ENCODE measurements at places on chromosomes 4 and X.

GRCh38 chrX:79336869-79337815, 30.0 kb downstream of the ITM2A start:
- no peak for DNase-seq

GRCh38 chr4:40264995-40265909, 68.4 kb downstream of the RHOH start:
- no peak for DNase-seq

GRCh38 chr4:184536881-184537248, 62.5 kb upstream of the IRF2 start:
- no peak for DNase-seq

GRCh38 chr4:169663831-169664230, 43.5 kb downstream of the CLCN3 start:
- no peak for DNase-seq

GRCh38 chr4:155684892-155685541, 18.4 kb downstream of the GUCY1A1 start:
- DNase-seq = no peak

- peak; percentile 11 for DNase-seq
Measured at GRCh38 chr4:186067757-186068385, 1.1 kb upstream of the TLR3 start.

GRCh38 chr4:150584111-150584915, 2.4 kb downstream of the MAB21L2 start:
- no peak for DNase-seq

DNA sequence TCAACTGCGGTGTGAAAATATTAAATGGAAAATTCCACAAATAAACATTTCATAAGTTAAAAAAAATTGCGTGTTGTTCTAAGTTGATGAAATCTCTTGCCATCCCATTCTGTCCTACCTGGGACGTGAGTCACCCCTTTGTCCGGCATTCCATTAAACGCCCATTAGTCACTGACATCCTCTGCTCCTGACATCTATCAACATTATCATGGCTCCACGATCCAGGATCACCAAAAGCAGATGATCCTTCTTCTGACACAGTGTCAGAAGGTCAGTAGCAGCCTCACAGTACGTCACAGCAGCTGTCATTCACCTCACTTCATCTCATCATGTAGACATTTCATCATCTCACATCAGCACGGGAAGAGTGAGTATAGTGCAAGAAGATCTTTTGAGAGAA, 125.7 kb downstream of the ZNF827 start:
- DNase-seq = no peak
